ENCODE measurements at places on chromosomes 7 and 10.

DNA sequence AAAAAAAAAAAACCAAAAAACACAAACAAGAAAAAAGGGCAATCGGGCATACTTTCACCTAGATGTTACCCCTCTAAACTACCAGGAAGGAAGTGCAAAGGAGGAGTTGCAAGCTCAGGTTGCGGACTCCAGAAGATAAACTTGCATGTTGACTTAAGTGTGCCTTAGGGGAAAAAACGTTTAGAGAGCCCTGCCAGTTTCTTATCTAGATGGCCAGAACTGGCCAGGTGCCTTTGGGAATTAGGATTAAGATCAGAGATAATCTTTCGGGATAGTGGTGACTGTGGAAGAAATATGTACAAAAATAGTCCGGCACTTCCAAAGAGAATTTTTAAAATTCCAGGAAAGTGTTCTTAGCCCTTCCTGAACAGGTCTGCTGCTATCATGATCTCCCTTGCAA lies 17.6 kb downstream of the EVX1 start:
- no peak for DNase-seq

GRCh38 chr10:76185471-76186301 lies 754.3 kb downstream of the LRMDA start:
- no peak for DNase-seq

GRCh38 chr7:123548406-123548805 lies 9.2 kb downstream of the NDUFA5 start:
- no peak for DNase-seq

DNA sequence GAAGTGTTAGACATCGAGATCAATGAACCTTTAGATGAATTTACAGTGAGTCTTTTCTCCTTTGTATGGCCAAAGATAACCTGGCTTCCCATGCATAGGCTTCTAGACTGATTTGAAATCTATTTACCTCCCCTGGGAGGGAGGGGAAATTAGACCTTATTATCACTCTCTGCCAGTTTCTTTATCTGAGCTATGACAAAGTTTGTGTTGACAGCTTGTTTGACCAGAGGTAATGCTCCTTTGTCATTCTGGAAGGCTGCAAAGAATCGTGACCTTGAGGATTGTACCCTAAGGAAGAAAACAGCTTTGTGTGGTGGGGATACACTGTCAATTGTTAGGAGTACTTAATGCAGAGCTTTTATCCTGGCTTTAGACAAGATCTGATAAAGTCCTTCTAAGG lies 36.4 kb downstream of the RBM33 start:
- DNase-seq, result no peak

DNA sequence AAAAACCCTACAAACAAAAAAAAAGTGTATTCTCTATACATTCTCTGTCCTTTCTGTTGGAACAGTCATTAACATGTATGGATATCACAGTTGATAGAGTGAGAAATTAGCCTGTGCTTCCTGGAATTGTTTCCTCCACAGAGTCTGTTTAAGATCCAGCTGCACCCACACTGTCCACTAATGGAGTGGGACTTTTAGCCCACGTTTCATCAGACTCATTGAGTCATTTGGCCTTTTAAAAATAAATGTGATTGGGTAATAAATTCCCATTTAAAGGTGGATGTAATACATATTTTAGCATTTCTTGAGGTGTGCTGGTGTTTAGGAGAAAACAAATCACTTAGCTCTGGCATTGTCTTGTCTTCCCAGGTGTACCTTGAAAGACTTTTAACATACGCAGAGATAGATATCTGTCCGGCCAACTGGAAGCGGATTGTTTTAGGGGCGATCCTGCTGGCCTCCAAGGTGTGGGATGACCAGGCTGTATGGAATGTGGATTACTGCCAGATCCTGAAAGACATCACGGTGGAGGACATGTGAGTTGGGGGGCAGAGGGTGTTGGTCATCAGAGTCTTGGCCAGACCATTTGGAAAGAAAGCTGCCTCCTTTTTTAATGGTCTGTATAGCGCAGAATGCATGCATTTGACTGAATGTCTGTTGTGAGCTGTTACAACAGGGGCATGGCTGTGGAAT lies 52.3 kb upstream of the GJD4 start:
- no peak for DNase-seq

GRCh38 chr7:5598769-5599371 lies 175.2 kb upstream of the TNRC18 start:
- DNase-seq, result no peak

DNA sequence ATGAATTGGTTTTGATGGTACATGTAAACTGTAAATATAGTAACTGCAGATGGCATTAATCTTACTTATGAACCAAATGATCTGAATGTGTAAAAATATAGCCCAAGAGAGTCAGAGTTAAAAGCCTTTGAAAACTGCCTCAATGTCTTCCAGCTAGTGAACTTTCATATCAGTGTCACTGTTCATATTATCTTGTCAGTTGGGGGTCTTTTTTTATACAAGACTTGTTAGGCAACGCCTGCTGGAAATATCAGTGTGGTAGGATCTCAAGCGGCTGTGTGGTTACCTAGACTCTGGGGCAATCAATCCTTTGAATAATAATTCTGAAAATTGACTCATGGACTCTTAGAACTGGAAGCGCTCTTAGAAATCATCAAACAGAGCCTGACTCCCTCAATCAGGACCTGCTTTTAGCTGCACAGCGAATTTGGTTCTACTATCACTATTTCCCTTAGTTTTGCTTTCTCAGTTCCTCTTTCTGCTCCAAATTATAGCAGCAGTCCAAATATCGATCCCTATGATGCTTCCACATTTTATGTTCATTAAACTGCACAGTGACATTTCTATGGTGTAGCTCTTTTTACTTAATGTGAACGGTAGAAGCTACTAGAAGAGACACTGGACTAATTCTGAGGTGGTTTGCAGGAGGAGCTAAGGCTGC lies 100.1 kb upstream of the COL1A2 start:
- no peak for DNase-seq

GRCh38 chr10:47025540-47026300 lies 114.5 kb downstream of the PTPN20 start:
- no peak for DNase-seq
